ENCODE measurements at places on chromosomes 6 and 20.

DNA sequence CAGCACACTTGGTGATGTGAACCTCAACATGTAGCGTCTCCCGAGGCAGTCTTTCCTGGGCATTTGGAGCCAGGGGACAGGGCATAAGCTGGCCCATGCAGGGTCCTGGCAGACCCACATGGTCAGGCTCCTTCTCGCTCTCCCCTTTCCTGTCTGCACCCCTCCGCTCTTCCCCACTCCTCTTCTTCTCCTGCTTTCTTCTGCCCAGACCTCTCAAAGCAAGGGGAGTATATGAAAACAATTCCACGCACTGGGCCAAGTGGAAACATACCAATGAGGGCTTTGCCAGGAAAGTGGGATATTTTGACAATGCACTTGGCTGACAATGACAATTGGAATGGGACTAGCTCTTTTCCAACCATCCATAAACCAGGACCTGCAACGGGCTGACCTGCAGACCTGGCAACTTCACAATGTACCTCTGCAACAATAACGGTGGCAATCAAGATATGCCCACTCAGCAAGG is 58.9 kb upstream of the TRAF3IP2 start:
- DNase-seq, result no peak

- no peak for DNase-seq
Observed at GRCh38 chr6:160358225-160359119, 10.3 kb downstream of the SLC22A3 start.

DNA sequence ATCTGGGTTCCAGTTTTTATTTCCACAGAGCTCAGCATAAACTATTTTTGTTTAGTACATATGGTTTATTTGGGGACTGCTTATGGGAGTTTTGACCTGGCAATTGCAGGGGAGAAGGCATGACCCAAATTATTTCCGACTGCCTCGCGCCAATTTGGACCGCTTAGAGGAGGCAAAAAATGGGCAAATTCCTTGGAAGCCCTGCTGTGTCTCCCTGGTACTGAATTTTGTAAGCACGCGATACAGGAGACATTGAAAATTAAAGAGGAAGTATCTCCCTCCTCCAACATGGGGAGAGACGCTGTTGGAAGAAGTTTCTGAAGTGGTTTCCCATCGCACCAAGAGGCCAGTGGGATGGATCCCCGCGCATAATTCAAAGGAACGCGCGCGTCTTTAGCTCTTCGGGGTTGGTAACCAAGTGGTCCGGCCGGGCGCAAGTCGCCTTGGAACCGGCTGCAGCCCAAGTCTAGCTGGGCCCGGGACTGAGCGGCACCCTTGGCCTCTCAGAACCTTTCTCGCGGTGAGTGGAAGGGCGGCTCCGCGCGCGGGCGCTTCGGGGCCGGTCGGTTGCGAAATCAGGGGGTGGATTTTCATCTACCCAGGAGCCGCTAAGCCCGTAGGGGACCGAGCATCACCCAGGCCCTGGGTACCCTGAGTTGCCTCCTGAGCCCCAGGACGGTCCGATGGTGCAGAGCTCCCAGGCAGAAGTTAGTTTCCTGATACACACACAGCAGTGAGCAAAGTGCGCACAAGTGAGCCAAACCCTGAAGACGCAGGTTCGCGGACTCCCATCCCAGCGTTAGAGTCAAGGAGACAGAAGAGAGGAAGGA is 6.2 kb downstream of the NKX2-2 start:
- no peak for DNase-seq

GRCh38 chr6:161917645-161918044 is 643.8 kb upstream of the AGPAT4 start:
- no peak for DNase-seq

GRCh38 chr6:90932351-90932750 is 345.5 kb upstream of the MAP3K7 start:
- no peak for DNase-seq

Data from NCI-H1930 (cell line).